ENCODE measurements at places on chromosomes 11 and 22.

DNA sequence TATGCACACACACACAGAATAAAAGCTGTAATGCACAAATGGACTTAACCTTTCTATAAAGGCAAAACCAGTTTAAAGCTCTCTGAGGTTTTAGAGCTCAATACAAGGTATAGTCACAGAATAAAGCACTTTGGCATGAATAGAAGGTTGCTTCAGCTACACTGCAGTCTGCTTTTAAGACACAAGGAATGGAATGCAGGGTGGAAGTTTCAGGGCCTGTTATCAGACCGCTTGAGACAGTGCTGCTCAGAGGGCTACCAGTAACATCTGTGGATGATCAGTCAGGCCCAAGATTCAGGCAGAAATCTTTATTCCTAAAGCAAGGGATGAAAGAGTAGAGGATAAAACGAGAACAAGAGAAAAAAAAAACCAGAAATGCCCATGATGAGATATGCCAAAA is 46.7 kb downstream of the CD44 start:
- DNase-seq, result no peak

DNA sequence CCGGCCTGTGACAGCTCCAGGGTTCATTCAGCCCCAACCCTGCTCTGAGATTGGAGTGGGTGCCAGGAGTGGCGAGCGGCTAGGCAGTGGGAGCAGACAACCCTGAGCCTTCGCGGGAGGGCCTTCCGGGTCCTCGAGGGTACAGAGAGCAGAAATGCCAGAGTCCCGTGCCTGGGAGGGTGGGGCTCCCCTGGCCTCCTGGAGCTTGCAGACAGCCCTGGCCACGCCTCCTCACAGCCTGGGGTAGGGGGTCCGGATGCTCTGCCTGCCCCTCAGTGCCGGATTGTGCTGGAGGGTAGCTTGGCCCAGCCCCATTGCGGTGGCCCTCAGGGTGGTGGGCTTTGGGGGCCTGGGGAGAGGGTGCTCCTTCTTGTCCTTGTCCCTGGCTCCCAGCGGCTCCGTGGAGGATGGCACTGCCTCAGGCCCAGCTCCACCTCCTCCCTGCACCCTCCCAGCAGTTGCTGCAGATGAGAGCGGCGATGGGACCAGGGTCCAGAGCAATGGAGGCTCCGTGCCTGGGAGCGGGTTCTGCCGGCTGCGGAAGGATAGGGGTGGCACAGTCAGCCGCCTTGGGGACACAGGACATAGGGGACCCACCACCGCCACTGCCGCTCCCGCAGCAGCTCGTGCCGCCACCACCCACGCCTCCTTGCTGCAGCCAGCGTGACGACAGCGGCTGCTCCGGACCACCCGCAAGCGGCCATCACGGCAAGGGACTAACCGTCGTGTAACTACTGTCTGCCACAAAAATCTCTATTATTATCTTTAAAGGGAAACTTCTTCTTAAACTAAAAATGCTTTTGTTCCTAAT is 34.9 kb upstream of the OR10G7 start:
- no peak for DNase-seq

- no peak for DNase-seq
Observed at GRCh38 chr11:112248201-112248600, 12.5 kb downstream of the PLET1 start.

GRCh38 chr22:20015971-20016733 is 471 bp downstream of the ARVCF start:
- no peak for DNase-seq

GRCh38 chr11:66006134-66006890 is 4.0 kb downstream of the BANF1 start:
- DNase-seq, result no peak

DNA sequence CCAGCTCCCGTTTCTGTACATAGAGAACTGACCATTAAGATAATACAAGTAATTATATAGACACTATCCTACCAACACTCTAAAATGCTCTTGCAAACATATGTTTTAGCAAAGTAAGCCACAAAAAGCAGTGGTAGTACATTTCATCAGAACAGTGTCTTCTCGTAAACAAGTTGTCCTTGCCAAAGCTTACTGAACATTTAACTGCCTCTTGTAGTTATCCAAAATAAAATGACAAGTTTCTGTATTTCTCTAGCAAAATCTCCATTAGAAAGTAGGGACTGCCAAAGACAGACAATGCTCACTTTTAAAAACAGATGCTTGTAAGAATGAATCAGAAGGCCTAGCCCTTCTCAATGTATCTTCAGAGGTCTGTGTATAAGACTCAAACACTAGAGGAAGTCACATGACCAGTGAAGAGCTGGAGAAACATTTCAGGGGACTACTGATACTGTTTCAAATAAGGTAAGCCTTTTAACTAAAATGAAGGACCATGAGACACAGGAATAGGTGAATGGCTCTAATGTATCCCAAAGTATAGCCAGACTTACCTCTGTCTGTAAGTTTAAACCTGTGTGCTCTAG is 7.8 kb upstream of the ZC3H12C start:
- DNase-seq, result no peak

GRCh38 chr11:27991736-27992135 is 116.2 kb downstream of the KIF18A start:
- DNase-seq, result no peak

DNA sequence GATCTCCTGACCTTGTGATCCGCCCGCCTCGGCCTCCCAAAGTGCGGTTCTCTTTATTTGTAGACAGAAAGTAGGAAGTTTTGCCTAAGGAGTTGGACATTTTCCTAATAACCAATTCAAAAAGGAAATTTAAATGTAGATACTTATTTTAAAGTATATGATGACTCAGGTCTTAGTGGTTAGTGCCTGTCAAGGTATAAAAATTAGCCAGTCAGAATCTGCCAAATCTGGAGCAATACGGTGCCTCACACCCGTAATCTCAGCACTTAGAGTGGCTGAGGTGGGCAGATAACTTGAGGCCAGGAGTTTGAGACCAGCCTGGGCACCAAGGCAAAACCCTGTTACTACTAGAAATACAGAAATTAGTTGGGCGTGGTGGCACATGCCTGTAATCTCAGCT is 86.7 kb upstream of the RASSF10 start:
- no peak for DNase-seq

DNA sequence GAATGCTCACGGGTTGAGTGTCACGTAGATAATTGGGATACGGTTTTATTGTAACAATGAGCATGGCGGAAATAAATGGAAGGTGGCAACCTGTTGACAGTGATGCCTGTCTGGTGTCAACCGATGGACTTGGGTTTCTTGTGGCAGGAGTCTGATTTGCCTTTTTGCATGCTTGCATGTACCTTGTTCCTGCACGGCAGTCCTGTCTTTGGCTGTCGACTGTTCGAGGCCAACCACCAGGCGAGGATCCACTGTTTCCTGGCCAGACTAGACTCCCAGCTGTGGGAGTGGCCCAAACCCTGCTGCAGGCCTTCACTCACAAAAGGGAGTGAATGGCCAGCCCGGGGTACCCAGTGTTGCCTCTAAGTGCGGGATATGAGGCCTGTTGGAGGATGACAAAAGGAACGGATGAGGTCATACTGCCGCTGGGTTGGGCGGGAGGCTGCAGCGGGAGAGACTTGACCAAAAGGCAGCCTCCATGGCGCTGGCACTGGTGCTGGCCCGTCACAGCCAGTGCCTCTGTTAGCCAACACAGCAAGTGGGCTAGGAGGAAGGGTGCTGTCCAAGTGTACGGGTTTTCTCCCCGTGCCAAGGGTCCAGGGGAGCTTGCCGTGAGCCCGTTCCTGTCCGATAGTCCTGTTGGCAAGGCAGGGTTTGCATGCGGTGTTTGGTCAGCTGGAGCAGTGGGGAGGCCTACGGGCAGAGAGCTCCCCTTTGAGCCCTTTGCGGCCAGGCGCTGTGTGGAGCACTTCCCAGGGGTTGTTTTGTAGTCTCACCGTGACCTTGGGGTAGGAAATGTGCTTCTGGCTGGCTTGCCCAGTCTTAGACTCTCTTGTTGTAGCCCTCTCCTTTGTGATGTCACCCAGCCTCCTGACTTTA is 974 bp downstream of the DGCR8 start:
- no peak for DNase-seq

DNA sequence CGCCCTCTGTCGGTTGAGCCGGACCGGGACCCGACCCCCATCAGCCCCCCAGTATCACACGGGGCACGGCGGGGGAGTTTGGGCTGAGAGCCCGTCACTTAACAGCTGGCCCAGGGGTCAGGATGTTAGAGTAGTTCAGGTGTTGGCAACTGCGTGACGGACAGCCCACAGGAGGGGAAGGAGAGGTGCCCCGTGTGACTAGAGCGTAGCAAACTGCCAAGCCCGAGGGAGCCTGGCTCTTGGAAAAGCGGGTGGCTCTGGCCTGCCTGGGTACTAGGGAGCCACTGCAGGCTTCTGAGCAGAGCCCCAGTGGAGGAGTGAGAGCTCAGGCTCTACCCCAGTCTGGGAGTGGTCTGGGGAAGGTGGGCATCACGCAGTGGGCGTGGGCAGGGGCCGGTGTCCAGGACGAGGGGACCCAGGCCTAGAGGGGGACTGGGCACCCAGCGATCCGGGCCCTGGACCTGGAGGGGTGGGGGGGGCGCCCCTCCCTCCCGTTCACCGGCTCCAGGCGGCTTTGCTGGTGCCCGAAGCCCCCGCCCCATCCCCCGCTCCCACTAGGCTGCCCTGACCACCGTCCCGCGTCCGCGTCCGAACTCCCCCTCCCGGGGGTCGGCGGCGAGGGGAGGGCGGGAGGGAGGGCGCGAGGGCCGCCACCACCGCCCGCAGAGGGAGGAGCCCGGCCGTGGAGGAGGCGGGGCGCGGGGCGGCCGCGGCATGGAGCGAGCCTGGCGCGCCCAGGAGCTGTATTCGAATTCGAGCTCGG is 24.4 kb downstream of the SHANK3 start:
- DNase-seq, result no peak

- no peak for DNase-seq
Observed at GRCh38 chr11:132638423-132638822, 893.9 kb downstream of the OPCML start.

DNA sequence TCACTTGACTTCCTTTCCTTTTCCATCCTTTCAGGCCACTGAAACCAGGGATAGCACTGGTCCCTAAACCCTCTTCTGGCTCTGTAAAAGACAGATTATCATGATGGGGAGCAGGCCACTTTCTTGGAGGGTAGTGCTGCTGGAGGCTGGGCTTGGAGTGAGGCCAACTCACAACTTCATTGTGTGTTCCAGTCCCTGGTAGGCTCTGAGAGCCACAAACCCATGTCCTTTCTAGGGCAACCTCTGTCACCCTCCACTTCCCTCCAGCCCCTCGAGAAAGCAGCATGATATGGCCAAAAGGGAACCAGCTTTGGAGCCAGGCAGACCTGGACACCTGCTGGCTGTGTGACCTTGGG is 2.3 kb downstream of the TKFC start:
- DNase-seq, result no peak

- no peak for DNase-seq
Observed at GRCh38 chr11:85848006-85848405, 7.2 kb upstream of the CCDC83 start.

DNA sequence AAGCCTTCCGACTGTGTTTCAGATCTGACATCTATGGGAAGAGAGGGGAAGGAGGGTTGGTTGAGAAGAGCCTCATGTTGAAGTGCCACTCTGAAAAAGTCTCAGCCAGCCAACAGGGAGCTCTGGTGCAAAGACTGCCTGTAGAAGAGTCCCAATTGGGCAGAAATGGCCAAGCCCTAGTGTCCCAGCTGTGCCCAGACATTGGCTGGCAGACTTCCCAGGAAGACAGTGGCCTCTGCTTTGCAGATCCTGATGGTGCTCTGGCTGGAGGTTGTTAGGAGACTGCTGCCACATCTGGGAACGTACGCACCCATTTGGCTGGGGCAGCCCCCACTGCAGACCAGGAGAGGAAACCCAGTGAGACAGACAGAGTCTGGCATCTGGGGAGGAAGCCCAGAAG is 3.2 kb upstream of the PLA2G3 start:
- DNase-seq, result no peak

DNA sequence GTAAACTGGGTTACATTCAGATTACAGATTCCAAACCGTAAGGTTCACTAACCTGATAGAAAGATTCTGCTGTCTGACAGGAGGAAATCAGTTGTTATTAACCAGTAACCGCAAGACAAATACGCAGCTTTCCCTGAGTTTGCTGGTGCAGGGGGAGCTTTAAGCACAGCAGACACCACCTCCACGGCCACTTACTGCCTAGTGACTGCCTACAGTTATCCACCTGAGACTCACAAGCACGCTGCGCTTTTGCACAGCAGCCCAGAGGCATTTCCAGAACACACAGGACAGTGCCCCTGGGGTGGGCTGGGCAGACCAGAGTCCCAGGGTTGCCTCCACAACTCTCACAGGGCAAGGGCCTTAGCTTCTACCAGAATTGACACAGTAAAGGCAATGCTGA is 90.9 kb downstream of the CTTN start:
- DNase-seq, result no peak

DNA sequence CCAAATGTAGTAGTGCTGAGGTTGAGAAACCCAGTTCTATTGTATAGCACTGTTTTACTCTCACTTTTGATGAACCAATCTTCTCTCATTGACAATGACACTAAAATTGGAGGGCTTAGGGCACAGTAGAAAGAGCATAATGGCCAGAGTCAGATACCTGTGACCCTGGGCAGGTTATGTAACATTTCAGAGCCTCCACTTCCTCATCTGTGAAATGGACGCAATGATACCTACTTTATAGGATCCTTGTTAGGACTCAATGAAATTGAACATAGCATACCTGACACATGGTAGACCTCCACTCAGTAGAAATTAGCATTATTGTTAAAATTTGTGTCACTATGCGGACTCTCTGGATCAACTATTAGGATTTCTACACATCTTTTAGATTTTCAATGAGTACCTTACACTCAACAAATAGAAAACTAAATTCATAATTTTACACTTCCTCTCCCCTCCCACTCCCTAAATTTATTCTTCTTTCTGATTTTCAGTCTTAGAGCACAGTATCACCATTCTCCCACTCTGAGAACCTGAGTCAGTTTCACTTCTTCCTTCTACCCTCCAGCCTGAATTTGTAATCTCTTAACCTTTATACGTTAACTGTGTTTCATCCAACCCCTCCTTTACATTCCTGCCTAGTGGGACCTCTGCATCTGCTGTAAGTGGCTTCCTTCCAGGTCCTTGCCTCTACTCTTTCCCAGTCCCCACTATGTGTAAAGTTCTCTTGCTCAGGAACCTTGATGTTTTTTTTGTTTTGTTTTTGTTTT is 78.3 kb downstream of the MICAL2 start:
- DNase-seq, result no peak

- DNase-seq, result no peak
Observed at GRCh38 chr11:1546077-1546535, 26.0 kb downstream of the DUSP8 start.
